Activated CD4-positive, CD25-positive, alpha-beta regulatory T cell treated with anti-CD3 and anti-CD28 coated beads, Interleukin-2, amount 50 U/mL, for 24 hours (primary cell): ENCODE measurements at places on chromosomes 3 and 15.

DNA sequence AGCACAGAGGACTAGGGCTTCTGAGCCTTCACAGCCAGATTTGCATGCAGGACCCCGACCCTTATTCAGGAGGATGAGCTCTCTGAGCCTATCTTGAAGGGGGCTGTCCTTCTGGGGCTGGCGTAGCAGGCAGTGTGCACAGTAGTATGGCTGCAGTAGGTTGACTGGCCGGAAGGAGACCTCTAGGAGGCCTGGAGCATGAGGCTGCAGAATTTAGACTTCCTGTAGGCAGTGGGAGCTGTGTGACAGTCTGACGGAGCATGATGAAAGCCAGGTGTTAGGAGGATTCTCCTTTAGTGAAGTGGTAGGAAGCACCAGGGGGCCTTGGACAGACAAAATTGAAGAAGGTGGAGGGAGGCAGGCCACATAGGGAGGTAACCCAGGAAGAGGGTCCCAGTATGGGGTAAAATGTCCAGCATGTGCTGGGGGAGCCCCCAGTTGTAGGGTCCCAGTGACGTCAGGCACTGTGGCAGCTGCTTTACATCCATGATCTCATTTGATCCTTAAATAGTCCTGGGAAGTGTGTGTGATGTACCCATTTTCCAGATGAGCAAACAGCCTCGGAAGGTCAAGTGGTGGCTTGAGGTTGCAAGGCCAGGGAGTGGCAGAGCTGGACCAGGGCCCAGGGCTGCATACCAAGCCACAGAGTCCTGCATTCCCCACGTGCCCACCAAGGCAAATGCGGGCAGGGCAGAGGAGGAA lies 36.1 kb downstream of the SPSB4 start:
- no peak for ATAC-seq

GRCh38 chr3:3260870-3261269 lies 81.4 kb upstream of the CRBN start:
- ATAC-seq: no peak

- ATAC-seq: no peak
Measured at GRCh38 chr3:120683213-120683612, 1.2 kb upstream of the HGD start.

DNA sequence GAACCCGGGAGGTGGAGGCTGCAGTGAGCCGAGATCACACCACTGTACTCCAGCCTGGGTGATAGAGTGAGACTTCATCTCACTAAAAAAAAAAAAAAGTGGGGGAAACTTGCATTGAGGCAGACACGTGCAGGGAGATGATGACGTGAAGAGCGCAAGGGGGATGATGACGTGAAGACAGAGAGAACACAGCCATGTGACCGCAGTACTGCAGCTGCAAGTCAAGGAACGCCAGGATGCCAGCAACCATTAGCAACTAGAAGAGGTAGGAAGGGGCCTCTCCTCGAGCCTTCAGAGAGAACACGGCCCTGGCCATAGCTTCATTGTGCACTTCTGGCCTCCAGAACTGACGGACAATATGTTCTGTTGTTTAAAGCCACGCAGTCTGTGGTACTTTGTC lies 28.3 kb downstream of the RFT1 start:
- no peak for ATAC-seq

GRCh38 chr15:85116494-85116893 lies 134.8 kb downstream of the PDE8A start:
- ATAC-seq: no peak

- ATAC-seq: no peak
Measured at GRCh38 chr3:11593318-11594034, 50.2 kb downstream of the VGLL4 start.

DNA sequence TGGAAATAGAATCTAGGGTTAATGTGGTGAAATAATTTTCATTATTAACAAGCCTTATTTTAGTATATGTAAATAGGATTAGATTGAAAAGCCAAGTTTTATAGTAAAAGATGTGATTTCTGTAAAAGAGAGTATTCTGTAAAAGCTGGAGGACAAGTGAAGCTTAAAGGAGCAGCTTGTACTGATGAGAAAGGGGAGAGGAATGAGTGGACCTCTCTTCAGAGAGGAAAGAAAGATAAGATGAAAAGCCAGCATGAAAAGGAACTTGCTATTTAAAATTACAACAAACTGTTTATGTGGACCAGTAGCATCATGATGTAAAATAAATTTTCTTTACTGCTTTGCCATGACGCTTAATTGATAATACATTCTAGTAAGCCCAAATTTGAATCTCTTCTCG lies 18.5 kb downstream of the ALCAM start:
- ATAC-seq: no peak

DNA sequence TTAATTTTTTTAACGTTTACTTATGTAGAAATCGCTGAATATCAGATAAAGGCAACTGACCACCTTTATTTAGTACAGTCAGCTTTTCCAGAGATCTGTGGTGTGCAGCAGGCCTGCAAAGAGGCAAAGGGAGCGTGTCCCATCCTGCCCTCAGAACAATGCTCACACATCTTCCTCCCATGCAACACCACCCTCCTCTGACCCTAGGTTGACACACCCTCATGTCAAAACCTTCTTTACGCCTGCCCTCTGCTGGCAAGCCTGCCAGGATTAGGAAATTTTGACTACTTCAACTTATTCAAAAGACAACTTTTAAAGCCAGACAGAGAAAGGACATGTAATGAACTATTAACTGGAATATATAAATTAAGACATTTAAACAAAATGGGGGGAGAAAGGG lies 513.7 kb downstream of the FOXP1 start:
- ATAC-seq: peak; percentile 29

DNA sequence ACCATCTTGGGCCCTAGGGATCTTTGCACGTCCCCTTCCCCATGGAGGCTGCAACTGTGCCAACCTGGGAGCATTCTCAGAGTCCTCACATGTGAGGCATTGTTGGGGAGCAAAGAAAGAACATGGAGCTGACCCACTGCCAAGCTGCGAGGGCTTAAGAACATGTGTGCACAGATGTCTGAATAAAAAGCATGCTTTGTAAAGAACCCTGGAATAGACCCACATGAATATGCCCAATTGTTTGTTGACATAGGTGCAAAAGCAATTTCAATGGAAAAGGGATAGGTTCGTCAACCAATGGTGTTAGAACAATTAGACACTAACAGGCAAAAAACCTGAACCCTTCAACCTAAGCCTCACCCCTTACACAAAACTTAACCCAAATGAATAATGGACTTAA lies 9.3 kb downstream of the PGPEP1L start:
- ATAC-seq: no peak

DNA sequence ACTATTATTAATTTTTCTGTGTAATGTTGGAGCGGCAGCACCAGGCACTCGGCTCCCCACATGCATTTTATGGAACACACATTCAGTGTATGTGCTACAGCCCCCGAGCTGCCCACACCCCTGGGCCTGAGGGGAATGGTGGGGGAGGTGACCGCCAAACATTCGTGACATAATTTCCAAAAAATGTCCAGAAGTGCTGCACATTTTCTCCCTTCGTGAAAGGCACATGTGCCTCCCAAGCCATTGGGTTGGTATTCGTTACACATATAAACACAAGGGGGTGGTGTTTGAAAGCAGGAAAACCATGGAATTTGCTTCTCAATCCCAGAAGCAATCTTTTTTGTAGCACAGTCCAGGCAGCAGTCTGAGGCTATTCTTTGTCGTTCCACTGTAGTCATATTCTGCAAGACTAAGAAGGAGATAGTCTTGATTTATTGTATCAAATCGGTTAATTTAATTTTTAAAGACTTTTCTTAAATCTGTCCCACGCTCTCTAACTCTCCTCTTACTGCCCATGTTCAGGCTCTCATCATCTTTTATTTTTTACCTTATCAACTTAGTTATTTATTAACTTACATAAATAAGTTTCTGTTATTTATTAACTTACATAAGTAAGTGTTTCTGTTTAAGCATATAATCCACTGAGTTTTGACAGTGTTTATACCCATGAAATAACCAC lies 39.2 kb upstream of the POLR2M start:
- no peak for ATAC-seq

- no peak for ATAC-seq
Measured at GRCh38 chr3:138059261-138059660, 49.3 kb downstream of the CLDN18 start.

- no peak for ATAC-seq
Measured at GRCh38 chr3:108724101-108724500, 33.1 kb downstream of the RETNLB start.

DNA sequence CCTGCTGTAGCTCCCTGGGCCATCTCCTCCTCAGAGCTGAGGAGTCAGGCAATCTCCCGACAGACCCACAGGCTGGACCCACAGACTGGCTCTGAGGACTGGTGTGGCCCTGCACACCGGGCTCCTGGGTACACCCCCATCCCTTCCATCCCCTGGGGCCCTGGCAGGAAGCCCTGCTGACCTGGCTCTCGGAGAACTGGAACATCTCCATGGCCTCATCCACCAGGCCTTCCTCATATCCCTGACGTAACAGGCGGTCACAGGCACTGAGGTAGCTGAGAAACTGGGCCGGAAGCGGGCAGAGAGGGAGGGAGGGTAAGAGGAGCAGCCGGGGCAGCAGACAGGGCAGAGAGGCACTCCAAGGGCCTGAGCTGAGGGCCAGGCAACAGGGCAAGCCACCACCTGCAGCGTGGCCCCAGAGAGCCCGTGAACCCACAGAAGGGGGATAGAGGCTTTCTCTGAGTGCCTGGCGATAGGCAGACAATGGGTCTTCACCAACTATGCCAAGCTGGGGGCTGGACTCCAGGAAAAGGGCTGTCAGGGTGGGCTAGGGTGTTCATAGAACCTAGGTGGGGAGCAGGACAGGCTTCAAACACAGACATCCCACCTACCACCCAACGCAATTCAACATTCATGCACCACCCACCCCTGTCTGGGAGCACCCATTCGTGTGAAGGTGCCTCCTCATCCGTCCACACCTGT lies 17.9 kb downstream of the KBTBD13 start:
- no peak for ATAC-seq

- no peak for ATAC-seq
Measured at GRCh38 chr15:23014394-23015000, 24.9 kb downstream of the TUBGCP5 start.

- ATAC-seq: no peak
Measured at GRCh38 chr3:190444576-190445145, 5.0 kb downstream of the TMEM207 start.

GRCh38 chr3:145648396-145648795 lies 512.6 kb downstream of the PLOD2 start:
- no peak for ATAC-seq

DNA sequence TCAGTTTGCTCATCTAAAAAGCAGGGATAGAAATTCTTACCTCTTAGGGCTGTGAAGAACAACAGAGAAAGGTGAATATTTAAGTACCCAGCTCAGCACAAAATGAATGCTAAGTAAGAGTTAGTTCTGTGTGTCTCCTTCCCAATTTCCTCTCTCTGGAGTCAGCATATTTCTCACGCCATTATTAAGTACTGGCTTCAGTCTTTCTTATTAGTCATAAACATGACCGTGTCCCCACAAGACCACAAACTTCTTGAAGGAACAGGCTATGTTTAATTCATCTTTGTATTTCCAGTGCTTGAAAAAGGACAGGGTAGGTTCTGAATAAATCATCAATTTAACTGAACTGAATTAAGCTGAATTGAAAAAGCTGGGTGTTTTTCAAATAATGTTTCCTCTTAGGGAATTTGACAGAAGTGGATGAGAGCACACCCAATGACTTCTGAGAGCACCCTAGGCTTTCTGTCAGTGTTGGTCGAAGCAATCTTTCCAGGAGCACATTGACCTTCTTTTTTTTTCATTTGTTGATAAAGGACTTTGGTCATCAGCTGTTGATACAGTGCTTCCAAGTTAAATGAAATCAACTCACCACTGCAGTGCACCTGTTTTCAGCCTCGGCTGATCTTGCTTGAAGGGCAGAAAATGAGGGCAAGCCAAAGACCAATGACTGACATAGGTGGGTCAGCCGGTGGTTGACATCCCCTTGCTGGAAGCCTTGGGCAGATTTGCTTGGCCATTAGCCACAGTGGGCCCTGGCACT lies 324.6 kb downstream of the MFSD1 start:
- ATAC-seq: no peak

- ATAC-seq: no peak
Measured at GRCh38 chr3:120302361-120302760, 17.3 kb upstream of the GPR156 start.

DNA sequence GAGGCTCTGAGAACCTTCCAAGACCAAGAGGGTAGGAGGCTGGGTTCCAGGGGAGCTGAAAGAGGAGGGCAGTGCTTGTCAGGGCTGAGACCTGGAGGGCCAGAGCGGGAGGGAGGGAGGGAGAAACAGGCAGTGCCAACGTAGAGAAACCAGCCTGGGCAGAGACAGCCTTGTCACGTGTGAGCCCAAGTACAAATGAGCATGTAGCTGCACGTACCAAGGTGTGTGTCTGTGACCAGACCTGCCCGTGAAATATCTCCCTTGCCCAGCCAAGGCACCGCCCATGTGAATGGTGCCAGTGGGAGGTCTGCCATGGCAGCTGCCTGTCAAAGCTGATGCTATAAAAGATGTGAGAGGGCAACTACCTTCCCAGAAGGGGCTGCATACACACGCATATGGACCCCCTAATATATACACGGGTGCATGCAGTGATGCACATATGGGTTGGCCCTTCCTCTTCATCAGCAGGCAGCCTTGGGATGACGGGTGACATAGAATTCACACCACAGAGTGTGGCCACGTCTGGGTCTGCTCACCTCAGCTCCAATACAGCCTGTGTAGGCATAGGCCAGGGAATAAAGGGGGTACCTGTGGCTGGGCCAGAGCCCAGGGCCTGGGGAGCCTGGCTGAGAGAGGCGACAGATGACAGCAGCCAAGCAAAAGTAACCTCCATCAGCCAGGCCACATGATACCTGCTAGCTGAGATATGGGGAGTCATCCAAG lies 7.8 kb upstream of the CTDSPL start:
- ATAC-seq: no peak
